ENCODE measurements at places on chromosomes 13 and 19. TPM values are rescaled to one million over a fixed set of nuclear protein-coding genes. Genes with fewer than 3 reads are reported as not detected.

Gene PNMA8B
- 2.5 TPM for total RNA-seq

GRCh38 chr13:39881887-39882286, 226.4 kb downstream of the COG6 start:
- DNase-seq = no peak

Gene CPAMD8
- 8.4 TPM for total RNA-seq

GRCh38 chr13:99842405-99842804, 129.2 kb downstream of the ZIC5 start:
- no peak for DNase-seq

Gene ZNF253
- total RNA-seq = 6.5 TPM

DNA sequence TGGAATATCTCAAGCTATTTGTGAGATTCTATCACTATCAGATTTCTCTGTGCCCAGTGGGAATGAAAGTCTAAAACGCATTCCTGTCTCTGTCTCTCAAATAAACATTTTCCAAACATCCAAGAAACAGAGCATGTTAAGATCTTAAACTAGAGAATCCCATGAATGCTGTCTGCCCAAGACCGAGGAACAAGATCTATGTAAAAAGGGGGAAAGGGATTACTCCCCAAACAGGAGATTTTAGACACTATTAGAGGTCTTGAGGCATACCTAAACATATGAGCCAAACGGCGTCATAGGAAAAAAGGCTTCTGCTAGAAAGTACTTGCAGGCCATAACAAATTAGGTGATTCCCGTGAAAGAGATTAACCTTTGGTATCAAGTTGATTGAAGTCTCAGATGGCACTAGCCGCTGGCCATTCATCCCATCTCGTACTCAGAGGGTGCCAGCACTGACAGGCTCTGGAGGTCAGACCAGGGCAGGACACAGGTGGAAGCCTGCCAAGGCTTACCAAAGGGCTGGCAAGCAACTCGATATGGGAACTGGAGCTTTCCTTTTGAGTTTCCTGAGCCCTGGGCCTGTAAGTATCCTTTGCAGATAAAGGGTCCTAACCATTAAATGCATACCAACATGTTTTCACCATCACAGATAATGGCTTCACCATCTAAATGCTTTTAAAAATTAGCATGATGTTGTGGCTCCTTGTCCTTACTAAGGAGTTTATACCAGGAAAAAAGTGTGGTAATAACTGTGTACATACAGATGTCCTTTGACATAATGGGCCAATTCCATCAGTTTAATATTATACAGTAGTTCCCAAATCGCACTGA, 225.2 kb downstream of the FOXO1 start:
- no peak for DNase-seq

DNA sequence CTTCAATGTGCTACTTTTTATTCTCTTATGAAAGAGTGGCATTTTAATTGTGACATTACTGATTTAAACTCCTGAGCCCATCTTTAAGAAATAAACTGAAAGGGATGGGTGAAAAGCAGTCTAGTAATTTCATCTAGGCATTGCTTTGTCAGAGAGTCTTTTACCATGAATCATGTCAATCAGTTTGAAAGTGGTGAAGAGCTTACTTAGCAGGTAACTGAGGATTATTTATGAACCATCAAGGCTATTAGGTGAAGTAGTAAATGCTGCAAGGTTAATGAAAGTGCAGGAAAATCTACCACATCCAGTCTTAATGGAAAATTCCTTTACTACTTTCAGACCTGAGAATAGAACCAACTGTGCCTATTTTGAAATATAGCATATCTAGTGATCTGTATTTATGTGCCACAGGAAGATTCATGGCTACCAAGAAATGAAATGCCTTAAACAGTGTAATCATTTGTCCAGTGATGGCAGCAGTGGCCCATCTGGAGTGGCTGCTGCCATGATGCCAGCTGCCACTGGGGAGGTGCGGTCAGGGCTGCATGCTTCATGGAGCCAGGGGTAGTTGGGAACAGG, 368.9 kb downstream of the SLITRK6 start:
- no peak for DNase-seq

Gene DCT
- total RNA-seq = 0.26 TPM

GRCh38 chr13:76687467-76687866, 198.7 kb downstream of the KCTD12 start:
- DNase-seq = no peak

Gene SULT2A1
- total RNA-seq = not detected

- DNase-seq = peak; percentile 12
Measured at GRCh38 chr19:339262-339887, 5.2 kb downstream of the MIER2 start.

DNA sequence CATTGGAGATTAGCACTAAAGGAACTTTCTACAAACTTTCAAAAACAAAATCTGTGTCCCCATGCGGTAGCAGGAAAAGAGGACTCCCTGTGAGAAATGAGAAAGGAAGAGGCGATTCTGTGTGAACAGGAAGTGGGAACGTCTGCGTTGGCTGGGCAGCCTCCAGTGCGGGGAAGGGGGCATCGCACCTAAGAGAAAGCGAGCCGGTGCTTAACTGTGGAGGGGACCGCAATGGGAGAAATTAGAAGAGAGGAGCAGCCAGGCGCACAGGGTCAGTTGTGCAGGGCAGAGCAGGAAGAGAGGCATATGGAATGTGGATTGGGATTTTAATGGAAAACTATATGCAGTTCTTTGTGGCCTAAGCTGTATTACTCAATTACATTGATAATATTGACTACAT, 77.4 kb upstream of the DOCK9 start:
- DNase-seq = no peak

Gene RGL3
- total RNA-seq = 18.8 TPM

- DNase-seq = peak; percentile 90
Measured at GRCh38 chr19:41706741-41707501, 1.5 kb upstream of the CEACAM5 start.

DNA sequence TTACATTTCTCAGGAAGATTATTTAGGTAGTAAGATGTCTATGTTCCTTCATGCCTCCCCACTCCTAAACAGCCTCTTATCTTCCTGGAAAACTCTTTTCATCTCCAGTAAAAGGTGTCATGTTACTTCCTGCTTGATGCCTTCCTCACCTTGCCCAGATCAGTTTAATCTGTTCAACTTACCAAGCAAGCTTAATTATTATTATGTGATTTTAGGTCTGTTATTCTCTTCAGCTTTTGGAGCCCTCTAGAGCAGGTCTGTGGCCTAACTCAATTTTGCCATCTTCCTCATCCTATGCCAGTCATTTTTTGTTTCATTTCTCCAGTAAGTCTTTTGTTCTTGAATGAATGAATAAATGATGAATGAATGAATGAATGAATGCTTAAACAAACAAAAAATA, 528.4 kb downstream of the DCT start:
- DNase-seq = no peak

DNA sequence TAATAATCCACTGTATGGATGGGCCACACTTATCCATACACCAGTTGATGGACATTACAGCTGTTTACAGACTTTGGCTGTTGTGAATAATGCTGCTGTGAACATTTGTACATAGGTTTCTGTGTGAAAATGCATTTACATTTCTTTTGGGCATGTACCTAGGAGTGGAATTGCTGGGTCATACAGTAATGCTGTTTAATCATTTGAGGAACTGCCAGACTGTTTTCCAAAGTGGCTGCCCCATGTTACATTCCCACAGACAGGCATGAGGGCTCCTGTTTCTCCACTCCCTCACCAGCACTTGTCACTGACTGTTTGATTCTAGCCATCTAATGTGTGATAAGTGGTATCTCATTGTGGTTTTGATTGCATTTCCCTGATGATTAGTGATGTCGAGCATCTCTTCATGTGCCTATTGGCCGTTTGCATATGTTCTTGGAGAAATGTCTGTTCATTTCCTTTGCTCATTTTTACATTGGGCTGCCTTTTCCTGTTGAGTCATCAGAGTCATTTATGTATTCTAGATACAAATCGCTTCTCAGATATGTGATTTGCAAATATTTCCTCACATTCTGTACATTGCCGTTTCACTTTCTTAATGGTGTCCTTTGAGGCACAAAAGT, 12.8 kb downstream of the TMEM255B start:
- DNase-seq = no peak

Gene PLPPR2
- total RNA-seq = 26.0 TPM

GRCh38 chr19:872266-872951, 12.9 kb downstream of the CFD start:
- no peak for DNase-seq

- no peak for DNase-seq
Measured at GRCh38 chr13:46906405-46906804, 9.6 kb upstream of the HTR2A start.

DNA sequence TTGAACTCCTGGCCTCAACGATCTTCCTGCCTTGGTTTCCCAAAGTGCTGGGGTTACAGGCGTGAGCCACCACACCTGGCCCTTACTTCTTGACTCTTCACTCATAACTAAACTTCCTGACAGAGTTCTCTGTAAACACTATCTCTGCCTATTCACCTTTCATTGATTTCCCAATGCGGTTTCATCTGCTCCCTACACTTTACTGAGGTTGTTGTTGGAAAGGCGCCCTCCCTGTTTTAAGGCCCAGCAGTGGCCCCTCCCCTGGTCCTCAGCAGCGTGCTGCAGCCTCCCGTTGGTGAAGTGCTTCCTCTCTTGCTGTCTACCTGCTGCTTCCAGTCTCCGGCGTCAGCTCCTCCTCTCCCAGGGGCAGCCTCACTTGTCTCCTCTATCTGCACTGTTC, 26.7 kb upstream of the CEBPA start:
- DNase-seq = no peak

- no peak for DNase-seq
Measured at GRCh38 chr13:99528547-99528946, 27.3 kb downstream of the TM9SF2 start.

DNA sequence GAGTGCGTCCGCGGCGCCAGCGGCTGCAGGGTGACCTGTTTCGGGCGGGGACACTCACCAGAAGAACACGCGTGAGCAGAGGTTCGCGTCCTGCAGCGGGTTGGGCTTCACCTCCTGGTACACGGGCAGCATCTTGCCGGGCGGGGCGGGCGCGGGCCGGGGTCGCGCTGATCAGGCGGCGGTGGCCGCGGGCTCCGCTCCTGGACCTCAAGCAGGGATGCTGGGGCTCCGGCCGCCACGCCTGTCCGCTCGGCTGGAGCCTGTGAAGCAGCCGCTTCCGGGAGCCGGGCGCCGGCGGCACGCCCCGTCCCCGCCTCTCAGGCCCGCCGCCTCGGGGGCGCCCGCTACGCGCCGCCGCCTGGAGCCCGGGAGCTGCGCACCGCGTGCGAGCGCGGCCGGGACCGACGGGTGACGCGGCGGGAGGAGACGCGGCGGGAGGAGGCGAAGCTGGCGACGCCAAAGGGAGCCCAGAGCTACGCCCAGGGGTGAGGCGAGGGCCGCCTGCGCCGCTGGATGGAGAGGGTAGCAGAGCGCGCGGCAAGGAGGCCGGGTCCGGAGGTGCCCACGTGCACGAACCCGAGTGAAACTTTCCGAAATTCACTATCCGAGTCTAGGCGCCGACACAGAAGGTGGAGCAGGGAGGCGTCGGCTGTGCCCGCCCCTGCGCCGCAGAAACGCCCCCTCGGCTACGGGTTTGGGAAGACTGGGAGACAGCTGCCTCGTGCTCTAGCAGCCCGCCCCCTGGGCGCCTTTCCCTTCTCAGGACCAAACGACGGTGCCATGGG, at the start of gene ABCC4:
Gene ABCC4, minus strand, starts transcription at position 269 of the 785 bp plus-strand sequence. Its CDS starts 137 bp downstream, at position 132.
- peak; percentile 92 for DNase-seq

Gene LILRA1
- total RNA-seq = 3.7 TPM

DNA sequence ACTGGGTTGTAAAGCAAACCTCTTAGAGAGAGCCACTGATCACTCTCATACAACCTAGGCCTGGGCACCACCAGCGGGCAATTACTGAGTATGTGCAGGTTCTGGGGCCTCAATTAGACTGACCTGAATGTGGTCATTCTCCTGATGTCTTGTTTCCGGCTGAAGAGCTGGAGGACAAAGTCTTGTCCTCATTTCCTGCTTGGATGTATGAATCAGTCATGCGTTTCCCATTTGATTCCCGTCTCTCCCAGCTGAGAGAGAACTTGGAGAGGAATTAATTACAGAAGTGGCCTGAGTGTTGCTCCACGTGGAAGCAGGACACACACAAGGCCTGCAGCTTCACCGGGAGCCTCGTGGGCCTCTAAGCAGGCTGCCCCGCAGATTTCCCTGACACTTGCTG, 799.3 kb upstream of the ARGLU1 start:
- DNase-seq = no peak

- no peak for DNase-seq
Measured at GRCh38 chr19:19820774-19821320, 703 bp downstream of the ZNF506 start.

DNA sequence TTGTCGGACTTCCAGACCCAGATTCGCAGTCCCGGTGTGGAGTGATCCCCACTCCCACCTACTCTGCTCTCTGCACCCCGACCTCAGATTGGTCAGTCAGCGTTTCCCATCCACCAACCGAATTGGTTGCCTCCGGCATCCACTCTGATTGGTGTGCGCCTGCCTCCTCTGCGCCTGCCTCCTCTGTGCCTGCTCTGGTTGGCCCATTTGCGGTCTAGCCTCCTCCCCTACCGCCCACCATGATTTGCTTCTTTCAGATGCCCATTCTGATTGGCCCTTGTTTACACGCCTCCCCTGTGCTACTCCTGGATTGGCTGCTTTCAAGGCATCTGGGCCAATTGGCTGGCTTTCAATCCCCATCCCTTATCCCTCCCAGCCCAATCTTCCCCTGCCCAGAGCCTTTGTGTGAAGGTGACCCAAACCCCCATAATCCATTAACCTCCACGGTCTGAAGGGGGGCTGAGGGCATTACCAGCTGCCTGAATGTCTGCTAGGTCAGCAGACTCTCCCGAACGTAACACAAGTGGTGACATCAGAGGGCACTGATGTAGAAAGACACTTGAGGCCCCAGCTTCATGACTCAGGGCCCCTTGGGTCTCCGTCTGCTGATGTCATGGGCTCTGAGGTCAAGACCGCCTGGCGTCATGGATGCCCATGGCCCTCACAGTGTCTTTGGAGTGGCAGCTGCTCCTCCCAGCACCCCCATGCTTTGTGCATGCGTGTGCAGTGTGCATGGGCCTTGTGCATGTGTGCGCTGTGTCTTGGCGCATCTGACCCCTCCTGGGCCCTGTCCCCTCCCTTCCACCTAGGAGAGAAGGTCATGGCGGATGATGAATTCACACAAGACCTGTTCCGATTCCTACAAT, 80.4 kb downstream of the MAP4K1 start:
- DNase-seq = no peak

DNA sequence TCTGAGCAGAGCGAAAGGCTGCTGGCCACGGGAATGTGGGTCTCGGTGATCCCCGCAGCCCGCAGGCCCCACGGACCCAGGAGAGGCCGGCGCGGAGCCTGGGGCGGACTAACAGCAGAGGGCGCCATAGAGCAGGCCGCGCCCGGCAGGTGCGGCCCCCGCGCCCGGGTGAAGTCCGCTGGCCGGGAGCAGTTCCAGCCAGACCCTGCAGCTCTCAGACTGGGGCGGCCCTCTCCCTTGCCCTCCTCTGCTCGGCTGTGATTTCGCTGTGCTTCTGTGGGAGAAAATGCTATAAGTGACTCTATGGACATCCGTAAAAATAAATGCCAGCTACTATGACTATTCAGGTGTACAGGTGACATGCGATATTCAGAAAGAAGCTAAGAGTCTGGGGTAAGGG, 37.7 kb downstream of the GSX1 start:
- no peak for DNase-seq

Gene ERICH4
- total RNA-seq = not detected

GRCh38 chr13:61086087-61086486, 329.6 kb downstream of the PCDH20 start:
- DNase-seq = no peak

GRCh38 chr19:736125-736524, 14.8 kb upstream of the MISP start:
- no peak for DNase-seq

- no peak for DNase-seq
Measured at GRCh38 chr13:46899801-46900200, 2.9 kb upstream of the HTR2A start.

GRCh38 chr13:23763318-23763717, 125.9 kb downstream of the MIPEP start:
- DNase-seq = no peak

GRCh38 chr13:62418872-62419271, 1003.2 kb upstream of the PCDH20 start:
- DNase-seq = no peak

Data from mesenteric fat pad (tissue), 1 donor.